ENCODE measurements at places on chromosomes 12 and 14.

GRCh38 chr14:81341370-81341769, 58.8 kb downstream of the STON2 start:
- DNase-seq, result no peak

- DNase-seq, result no peak
Measured at GRCh38 chr14:88868558-88869159, 44.2 kb downstream of the TTC8 start.

- no peak for DNase-seq
Measured at GRCh38 chr14:20720741-20721140, 24.9 kb upstream of the EDDM3A start.

DNA sequence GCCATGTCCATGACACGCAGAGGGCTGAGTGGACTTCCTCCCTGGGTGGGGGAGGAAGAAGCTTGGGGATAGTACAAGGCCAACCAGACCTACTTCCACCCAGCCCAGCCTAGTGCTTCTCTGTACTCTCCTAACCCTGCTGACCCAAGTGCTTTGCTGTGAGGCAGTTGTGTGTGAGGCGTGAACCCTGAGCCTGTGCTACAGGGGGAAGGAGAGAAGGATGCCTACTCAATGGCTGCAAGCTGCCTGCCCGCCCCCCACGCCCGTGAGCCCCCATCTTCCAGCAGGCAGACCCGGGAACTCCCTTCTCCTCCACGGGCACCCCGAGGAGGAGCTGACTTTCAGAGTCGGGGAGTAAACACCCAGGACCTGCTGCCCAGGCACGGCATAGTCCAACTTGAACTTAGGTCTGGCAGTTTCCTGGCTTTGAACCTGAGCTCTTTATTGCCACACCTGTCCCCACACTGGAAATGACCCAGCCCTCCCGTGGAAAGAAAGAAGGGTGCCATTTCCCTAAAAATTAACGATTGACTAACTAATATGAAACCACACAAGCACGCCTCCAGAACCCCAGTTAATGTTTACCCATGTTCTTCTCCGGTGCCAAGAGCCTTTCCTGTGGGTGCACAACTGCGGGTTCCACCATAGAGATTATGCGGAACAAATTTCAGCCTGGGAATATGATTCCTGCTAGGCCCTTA, 10.8 kb downstream of the ALDH2 start:
- DNase-seq, result no peak

- DNase-seq, result no peak
Measured at GRCh38 chr12:105576261-105576660, 245.8 kb downstream of the C12orf75 start.

DNA sequence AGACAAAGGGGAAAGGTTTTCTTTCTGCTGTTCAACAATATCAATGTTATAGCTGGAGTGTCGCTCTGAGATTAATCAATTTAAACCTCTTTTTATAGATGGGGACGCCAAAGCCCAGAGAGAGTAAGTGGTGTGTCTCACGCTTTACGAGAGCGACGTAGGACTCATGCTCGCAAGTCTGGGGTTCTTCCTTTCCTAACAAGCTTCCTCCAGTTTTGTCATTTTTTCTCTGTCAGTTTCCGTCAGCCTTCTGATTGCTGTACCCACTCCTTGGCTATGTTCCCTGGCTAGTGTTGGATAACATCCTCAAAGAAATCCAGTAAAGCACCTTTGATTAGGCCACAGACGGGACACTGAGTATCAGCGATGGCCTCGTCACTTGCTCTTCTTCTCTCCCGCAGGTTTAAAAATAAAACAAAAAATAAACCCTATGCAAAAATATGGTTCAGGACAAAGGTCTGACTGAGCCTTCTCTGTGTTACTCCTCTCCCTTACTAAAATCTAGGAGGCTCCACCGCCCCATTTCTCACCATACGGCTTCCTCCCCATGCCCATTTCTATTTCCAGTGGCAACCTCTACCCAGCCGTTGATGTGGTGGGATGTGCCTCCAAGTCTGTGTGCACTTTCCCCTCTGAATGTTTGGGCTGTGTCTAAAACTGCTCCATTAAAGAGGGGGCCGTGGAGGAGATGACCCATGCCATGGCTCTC, 172.7 kb upstream of the PARP11 start:
- DNase-seq, result no peak
